B cell (primary cell): ENCODE measurements at places on chromosomes 6 and 20. TPM values are rescaled to one million over a fixed set of nuclear protein-coding genes. Genes with fewer than 3 reads are reported as not detected.
A peak's percentile ranks its signal among the peaks of the same experiment; 100 is the strongest.

GRCh38 chr6:42093582-42094329, 43.4 kb downstream of the TAF8 start:
- DNase-seq: no peak

DNA sequence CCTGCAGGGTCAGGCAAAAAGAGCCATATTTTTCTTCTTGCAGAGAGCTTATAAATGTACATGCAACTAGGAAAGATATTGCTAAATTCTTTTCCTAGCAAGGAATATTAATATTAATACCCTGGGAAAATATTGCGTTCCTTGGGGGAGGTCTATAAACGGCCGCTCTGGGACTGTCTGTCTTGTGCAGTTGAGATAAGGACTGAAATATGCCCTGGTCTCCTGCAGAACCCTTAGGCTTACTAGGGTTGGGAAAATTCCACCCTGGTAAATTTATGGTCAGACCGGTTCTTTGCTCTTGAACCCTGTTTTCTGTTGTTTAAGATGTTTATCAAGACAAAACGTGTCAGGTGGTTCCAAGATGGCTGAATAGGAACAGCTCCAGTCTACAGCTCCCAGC, 121.3 kb upstream of the CARMIL1 start:
- no peak for DNase-seq

DNA sequence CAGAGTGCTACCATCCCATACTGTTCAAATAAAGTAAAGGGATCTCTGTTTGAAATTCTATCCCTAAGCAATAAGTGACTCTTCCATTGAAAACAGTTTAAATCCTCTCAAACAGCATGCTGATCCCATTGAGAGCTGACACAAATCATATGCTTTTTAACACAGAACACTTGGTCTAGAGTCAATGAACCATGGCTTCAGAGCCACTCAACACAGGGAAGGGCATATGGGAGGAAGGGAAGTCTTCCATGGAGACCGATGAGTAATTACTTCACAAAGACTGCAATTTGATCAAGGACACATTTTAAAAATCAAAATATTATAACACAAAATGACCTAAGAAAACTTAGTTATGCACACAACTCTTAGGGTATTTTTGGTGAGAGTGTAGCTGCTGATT, 1073.0 kb upstream of the MAP3K7 start:
- DNase-seq: no peak

DNA sequence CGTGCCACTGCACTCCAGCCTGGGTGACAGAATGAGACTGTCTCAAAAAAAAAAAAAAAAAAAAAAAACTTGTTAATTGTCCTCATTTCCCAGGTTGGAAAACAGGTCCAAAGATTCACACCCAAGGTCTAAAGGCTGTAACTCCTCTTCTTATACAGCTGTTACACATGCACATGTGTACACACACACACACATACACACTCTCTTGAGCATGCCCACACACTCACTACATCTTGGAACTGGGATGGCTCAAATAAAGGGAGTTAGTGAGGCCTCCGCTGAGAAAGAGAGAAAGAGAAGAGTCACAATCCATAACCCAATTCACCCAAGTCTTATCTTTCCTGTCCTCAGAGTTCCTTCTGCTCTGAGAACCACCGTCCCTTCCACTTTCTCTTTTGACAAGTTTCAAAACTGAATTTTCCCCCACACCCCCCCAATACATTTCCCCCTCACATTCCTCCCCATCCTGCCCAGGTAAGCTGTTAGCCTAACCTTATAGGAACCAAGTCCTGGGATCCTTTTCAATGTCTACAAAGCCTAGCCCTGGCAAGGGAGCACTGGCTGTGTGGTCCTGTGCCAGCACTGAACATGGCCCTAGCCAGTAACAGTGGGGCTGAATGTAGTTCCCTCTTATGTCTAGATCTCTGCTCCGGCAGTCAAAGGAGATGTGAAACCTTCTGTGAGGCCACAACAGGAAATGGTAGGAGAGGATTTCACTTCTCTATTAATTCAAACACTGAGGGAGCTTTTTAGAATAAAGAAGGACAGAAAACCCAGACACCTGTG, 3.2 kb upstream of the HLA-DMB start:
- DNase-seq: peak; percentile 92

- DNase-seq: no peak
These were observed 77.6 kb downstream of the POPDC3 start for GRCh38 chr6:105102186-105102585.

DNA sequence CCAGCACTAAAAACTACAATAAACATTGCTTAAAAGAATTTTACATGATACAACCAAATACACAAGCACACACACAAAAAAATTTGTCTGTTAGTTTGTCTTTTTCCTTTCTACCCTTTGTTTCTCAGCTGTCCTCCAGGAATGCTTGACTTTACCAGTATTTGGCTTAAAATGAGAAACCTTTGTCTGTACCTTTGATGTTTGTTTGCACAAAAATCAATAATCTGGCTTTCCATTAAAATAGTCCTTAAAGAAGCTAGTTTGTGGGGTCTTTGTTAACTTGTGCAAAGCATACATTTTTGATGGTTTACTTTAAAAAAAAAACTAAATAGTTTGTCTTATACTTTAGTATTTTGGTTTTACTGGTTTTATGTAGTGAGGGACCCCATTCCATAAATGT, 49.3 kb downstream of the RPRD1B start:
- DNase-seq: no peak

DNA sequence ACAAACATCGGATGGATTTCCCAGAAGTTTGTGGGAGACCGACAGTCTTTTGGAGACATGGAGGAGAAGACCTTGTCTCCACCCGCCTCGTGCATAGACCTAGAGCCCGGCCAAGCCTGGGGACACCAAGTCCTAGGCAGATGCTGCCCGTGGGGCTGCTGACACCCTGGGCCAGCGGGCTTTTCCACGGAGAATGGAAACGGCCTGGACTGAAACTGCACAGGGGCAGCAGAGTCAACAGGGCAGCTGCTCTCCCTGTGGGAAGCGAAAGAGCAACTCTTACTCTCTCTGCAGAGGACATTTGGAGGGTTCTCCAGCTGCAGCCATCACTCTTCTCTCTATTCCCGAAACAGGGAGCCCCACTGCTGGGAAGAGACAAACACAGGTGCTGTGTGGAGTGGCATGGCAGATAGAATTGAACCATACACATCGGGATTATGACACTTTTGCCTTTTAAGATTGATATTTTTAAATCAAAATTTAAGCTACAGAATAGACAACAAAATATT, 401.2 kb downstream of the THBS2 start:
- DNase-seq: no peak

Gene ORC3
- 27.8 and 31.2 TPM in 2 replicates for total RNA-seq

Gene TMEM30A
- total RNA-seq: 53.9 and 55.3 TPM in 2 replicates

Gene PSORS1C1
- not detected in 2 replicates for total RNA-seq

Gene PNLDC1
- 0.46 and 0.71 TPM in 2 replicates for total RNA-seq
